ENCODE measurements at places on chromosomes 2 and 18.

DNA sequence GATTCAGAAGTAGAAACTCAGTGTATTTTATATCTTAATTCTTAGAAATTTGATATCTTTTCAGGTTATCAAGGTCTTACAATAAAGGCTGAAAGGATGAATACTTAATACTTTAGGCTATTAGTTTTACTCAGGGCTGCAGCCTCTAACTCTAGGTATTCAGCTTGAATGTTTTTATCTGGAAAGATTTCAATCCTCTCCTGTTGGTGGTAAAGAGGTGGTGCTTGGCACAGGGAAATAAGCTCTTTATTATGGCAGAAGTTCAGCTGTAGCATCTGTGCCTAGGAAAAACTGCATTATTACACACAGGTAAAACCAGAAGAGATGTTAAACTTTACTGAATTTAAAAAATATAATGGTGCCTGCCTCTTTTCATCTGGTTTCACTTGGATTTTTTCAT is 11.1 kb downstream of the ACVR2A start:
- DNase-seq = no peak

DNA sequence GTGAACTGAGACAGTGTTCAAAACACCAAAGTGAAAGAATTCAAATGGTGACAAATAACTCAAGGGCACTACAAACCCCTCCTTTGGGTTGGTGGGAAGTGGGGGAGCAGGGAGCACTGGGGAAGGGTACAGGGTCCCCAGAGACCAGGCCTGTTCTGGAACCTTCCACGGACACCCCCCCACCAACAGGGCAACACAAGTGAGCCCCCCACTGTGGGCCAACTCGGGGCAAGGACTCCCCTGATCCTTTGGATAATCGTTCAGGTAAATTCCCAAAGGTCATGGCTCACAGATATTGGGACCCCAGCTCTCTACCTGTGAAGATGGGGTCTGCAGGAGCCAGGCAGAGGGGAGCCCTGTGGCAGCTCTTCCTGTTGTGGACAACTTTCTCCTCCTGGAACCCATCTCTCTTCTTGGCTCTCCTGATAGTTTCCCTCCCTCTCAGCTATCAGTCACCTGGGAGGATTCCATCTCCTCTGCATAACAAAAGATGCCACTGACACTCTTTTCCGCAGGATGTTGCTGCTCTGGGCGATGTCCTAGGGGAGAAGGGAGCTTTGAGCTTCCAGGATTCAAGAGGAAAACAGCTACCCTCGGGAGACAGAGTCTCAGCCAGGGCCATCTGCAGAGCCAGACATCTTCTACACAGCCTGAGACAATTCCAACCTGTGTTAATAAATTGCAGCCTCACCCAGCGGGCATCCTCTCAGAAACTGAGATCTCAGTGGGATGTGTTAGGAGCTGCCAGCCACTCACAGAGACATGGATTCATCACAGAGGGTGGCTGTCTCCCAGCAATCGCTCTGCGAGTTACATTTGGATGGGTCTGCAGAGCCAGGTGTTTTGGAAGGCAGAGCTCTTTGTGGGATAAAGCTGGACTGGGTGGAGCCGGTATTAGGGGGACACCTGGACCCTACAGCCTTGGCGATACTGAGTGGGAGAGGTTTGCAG is 35.4 kb downstream of the MBP start:
- no peak for DNase-seq

GRCh38 chr2:148920559-148920958 is 45.5 kb downstream of the KIF5C start:
- DNase-seq = no peak

GRCh38 chr18:30465096-30465495 is 577.4 kb downstream of the DSC3 start:
- no peak for DNase-seq

- peak; percentile 28 for DNase-seq
Observed at GRCh38 chr2:29196792-29197788, 81.9 kb downstream of the CLIP4 start.

- no peak for DNase-seq
Observed at GRCh38 chr2:25250331-25251070, 82.1 kb upstream of the POMC start.

- DNase-seq = no peak
Observed at GRCh38 chr2:237873421-237873831, 14.0 kb downstream of the RAMP1 start.

DNA sequence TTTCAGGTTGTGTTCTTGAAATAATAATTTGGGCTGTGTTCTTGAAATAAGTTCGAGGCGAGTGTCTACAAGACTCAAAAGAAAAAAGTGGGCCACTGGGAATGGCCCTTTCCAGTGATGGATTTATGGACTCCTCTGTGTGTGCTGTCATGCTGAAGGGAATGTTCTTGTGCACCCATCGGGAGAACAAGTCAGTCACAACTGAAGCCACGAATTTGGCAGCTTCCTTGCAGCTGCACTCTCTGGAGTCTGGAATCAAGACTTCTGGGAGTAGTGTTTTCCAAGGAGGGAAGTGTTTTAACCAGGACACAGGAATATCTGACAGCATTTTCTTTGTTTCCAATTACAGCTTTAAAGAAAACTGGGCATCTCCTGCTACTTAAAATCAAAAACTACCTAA is 620 bp downstream of the SLC14A1 start:
- no peak for DNase-seq

DNA sequence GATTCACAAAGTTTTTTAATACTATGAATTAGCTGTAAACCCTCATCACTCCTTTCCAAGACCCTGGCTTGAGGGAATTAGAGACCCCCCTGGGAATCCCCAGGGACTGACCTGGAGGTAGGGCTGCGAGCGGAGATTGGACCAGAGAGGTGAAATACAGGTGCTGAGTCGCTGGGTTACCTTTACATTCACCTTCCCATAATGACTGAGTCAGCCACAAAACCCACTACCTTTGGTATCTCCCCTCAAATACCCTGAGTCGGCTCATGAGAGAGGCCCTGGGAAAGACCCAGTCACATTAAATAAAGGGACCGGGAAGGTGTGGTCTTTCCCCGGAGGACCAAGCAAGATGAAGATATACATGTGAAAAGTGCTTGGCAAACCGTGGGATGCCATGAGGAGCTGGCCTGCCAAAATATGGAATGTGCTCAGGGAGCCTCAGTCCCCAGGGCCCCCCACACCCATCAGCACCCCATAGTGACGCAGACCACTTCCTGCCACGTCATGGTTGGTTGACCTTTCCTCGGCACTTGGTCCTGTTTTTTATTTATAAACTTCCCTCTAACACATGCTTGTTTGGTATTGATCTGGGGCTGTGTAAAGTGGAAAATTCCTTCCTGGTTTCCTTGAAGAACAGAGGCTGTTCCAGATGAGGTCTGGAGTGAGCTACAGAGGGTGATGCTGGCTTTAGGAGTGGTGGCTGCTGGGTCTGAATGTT is 51.4 kb downstream of the IL1RL2 start:
- no peak for DNase-seq

- no peak for DNase-seq
Observed at GRCh38 chr2:66000901-66001300, 434.0 kb upstream of the MEIS1 start.

GRCh38 chr2:71922499-71923142 is 225.0 kb downstream of the CYP26B1 start:
- no peak for DNase-seq

All from fibroblast of the conjunctiva (primary cell).